ENCODE measurements at places on chromosomes 4 and X. TPM values are rescaled to one million over a fixed set of nuclear protein-coding genes. Genes with fewer than 3 reads are reported as not detected.

DNA sequence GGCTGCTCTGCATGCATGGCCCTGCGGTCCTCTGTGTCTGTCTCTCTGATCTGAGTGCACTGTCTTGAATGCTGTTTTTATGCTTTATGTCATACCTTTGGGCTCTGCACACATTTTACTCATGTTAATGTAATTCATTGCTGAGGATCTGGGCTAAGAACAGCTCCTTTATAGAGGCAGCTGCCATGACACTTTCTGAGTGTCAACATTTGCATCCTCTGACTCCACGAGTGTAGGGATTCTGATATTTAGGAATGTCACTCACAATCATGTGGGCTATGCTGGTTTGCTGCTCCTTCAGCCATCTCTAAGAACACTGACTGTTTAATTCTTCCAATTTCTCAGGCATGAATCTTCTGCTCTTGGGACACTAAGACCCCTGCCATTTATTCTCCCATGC is 192.2 kb upstream of the CPEB2 start:
- no peaks in the 10 kb centered on the region for H3K4me1 ChIP-seq
- DNase-seq, result no peak
- no peak overlapping the region for H3K27ac ChIP-seq
- H3K36me3 ChIP-seq, result no peaks in the 10 kb centered on the region
- no peaks in the 10 kb centered on the region for H3K27me3 ChIP-seq

GRCh38 chr4:108169664-108170063 is 932 bp upstream of the LEF1 start:
- no peaks in the 10 kb centered on the region for H3K36me3 ChIP-seq
- H3K27me3 ChIP-seq, result peaks cover 73% of the 10 kb centered on the region
- H3K27ac ChIP-seq, result no peak overlapping the region
- no peak overlapping the region for H3K4me3 ChIP-seq

DNA sequence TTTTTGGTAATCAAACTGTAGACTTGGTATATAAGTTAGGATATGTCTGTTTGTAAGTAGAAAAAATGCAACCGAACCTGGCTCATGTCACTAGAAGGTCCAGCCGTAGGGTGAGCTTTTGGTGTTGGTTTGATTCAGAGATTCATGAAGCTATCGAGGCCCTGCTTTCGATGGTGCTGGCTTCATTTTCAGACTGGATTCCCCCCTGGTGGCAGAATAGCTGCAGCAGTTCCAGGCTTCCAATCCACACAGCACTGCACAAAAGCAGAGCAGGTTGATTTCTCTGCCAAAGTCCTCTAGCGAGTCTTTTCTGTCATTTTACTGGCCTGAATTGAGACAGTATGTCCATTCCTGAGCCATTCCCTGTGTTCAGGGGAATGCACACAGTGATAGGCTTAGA is 33.1 kb downstream of the PDK3 start:
- H3K27ac ChIP-seq, result no peak overlapping the region
- H3K36me3 ChIP-seq, result no peaks in the 10 kb centered on the region

DNA sequence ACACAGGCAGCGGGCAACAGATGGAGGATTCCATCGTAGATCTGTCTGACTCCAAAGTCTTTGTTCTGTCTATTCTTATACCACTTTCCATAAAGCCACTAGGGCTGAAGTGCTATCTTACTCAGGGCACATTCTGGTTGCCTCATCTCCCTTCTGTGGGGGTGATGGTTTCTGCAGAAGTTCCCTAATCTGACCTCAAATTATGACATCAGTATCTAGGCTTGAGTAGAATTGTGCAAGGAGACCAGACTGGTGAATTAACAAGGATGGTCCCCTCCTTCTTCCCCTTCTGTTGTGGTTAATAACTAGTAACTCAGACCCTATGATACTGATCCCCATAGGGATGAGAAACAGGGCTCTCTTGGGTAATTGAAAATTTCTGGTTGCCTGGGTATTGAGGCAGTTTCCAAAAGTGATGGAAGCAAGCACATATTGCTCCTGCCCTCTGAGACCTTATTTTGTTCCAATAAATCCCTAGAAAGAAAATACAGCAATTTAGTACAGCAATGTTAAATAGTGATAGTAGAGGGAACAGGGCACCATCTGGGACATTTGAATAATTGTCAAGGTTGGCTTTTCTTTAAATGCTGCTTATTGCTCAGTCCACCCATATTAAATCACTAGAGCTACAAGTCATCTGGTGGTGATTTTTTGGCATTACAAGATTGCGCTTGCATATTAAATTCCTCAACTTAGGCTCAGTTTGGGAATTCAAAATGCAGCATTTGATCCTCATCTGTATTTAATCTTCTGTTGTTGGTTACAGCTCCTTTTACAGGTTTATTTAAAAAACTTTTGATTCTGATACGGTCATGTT is 57.3 kb upstream of the AP1S2 start:
- no peak overlapping the region for H3K4me3 ChIP-seq
- H3K27me3 ChIP-seq, result no peaks in the 10 kb centered on the region
- H3K4me1 ChIP-seq, result no peaks in the 10 kb centered on the region

GRCh38 chrX:155995321-155995875 is 2.1 kb upstream of the IL9R start:
- no peaks in the 10 kb centered on the region for H3K27me3 ChIP-seq
- H3K4me3 ChIP-seq, result no peak overlapping the region
- no peaks in the 10 kb centered on the region for H3K36me3 ChIP-seq
- DNase-seq, result no peak

- H3K4me1 ChIP-seq, result peaks cover 16% of the 10 kb centered on the region
- H3K27ac ChIP-seq, result no peak overlapping the region
- no peaks in the 10 kb centered on the region for H3K36me3 ChIP-seq
- H3K27me3 ChIP-seq, result no peaks in the 10 kb centered on the region
- DNase-seq, result peak; percentile 63
- no peak overlapping the region for H3K4me3 ChIP-seq
Observed at GRCh38 chr4:174873931-174874330, 44.2 kb upstream of the ADAM29 start.

EFHC2 gene
- total RNA-seq, result 0.29 TPM

NCBP2L gene
- not detected for total RNA-seq

Data from PC-3 (cell line).